Fibroblast of mammary gland (primary cell): ENCODE measurements at places on chromosomes 12 and 14.

DNA sequence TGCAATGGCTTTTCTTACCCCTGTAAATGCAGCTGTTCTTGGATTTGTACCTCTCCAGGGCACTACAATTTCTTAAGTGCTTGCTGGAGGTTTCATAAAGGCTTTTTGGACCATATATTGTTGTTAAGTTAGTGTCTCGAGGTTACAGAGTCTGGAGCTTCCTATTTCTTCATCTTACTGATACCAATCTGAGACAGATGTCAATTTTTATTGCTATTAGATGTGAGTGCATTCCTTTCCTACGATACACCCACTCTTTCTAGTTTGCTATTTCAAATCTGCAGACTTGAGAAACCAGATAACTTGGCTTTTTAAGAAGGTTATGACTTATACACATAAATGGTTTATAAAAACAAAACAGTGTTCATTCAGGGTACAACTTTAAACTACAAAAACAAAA lies 2.1 kb downstream of the NOXRED1 start:
- DNase-seq: no peak

- DNase-seq: no peak
These were observed 29.9 kb downstream of the PPFIBP1 start for GRCh38 chr12:27553941-27554340.

DNA sequence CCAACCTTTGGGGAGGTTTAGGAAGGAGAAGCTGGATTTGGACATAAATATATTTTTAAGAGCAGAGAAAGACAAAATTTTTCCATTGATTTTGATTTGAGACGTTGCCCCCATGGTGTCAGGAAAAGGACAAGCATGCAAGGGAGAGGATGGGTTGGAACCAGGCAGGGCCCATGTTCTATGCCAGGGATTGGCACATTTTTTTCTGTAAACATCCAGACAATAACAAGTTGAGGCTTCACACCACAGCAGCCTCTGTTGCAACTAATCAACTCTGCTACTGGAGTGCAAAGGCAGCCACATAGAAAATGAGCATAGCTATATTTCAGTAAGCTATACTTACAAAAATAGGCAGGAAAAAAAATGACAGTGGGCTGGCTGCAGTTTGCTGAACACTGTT lies 44.7 kb downstream of the NR1H4 start:
- DNase-seq: no peak

GRCh38 chr12:45626965-45627364 lies 102.5 kb upstream of the ARID2 start:
- no peak for DNase-seq

GRCh38 chr14:63725786-63726460 lies 1.9 kb downstream of the SGPP1 start:
- DNase-seq: no peak

DNA sequence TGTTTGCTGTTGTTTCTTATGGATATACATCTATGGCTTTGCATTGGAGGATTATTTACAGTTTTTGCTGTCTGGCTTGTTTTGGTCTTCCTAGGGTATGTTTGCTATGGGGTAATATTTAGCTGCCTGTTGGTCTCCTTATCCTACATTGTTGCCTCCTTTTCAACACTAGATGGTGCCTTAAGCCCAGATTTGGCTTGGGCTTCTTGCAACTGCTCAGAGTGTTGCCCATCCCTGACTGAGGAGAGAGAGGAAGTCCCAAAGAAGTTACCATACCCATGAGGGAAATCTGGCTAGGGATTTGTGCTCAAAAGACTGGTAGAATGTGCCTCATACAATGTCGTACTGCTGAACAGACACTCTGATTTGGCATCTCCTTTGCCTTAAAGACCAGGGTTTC lies 94.6 kb upstream of the MUCL1 start:
- DNase-seq: peak; percentile 36

- no peak for DNase-seq
These were observed 205.3 kb upstream of the HMGA2 start for GRCh38 chr12:65619018-65619417.

DNA sequence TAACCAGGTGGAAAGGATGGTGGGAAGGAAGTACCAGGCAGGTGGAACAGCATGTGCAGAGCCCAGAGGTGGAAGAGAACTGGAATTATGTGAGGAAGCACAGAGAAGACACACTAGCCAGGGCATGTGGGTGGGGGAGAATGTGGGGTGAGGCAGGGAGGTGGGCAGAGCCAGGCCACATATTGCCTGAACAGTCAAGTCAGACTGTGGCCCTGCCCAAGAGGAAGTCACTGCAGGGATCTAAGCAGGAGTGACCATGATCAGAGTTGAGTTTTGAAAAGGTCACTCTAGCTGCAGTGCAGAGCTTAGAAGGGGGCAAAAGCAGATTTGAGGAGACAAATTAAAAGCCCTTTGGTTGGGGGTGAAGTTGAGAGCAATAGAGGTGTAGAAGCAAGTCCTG lies 114.0 kb upstream of the SLC38A2 start:
- no peak for DNase-seq

GRCh38 chr12:66279123-66279712 lies 23.1 kb upstream of the HELB start:
- peak; percentile 29 for DNase-seq

DNA sequence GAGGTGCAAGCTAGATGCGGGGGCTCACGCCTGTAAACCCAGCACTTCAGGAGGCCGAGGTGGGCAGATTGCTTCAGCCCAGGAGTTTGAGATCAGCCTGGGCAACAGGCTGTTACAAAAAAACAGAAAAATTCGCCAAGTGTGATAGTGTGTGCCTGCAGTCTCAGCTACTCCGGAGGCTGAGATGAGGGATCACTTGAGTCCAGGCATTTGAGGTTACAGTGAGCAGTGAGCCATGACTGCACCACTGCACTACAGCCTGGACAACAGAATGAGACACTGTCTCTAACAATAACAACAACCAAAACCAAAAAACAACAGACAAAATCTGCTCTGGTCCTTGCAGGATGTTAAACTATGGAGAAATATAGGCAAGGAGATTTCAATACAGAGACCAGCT lies 13.9 kb downstream of the BTBD7 start:
- DNase-seq: peak; percentile 24
